Fibroblast of upper back skin (primary cell): ENCODE measurements at places on chromosomes 1 and 21.

DNA sequence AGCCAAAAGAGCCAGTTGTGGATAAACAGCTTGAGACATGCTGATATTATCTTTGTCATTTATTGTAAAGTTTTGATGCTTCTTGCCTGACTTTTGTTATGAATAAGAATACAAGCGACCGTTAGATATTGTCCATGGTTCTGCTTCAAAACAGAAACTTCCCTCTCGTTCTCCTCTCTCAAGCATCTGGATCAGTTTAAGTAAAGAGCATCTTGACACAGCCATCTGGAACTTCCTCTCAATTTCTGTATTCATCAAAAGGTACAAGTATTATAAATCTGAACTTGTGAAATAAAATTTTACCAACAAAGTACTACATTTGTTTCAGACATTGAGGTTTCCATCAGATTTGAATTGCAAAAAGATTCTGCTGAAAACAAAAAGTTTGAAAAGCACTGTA, 36.4 kb upstream of the CLDN14 start:
- DNase-seq, result peak; percentile 9

DNA sequence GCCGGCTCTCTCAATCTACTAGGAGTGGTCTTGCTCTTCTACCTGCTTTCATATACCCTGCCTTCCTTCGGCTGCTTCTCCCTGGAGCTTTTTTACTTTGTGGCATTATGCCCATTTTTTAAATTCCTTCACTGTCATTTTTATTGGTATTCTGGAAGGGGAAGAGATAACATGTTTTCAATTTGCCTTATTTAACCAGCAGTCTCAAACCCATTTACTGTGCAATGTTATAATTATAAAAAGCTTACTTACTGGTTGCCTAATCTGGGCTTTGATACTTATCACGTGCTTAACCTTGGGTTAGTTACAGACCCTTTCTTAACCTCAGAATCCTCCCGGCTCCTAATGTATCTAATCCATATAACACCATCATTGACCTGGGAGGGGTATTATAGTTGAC, 128.1 kb downstream of the SIPA1L2 start:
- DNase-seq, result no peak

- DNase-seq, result peak; percentile 32
These were observed 6.5 kb upstream of the HMCN1 start for GRCh38 chr1:185727726-185728125.

GRCh38 chr1:43479414-43479813, 25.7 kb upstream of the HYI start:
- no peak for DNase-seq

DNA sequence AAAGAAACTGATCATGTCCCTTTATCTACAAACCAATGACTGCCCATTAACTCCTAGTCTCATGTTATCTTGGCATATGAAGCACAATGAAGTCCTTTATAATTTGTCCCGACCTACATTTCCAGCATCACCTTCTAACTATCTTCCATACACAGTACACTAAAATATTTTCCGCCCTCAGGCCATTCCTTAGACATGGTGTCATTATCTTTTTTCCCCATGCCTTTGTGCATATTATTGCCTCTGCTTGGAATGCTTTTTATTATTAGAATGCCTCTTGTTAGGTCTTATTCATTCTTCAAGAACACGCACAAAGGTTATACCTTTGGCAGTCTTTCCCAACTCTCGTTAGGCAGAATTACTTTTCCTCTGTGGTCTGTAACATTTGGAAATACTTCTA, 39.6 kb downstream of the ATG4C start:
- peak; percentile 11 for DNase-seq

DNA sequence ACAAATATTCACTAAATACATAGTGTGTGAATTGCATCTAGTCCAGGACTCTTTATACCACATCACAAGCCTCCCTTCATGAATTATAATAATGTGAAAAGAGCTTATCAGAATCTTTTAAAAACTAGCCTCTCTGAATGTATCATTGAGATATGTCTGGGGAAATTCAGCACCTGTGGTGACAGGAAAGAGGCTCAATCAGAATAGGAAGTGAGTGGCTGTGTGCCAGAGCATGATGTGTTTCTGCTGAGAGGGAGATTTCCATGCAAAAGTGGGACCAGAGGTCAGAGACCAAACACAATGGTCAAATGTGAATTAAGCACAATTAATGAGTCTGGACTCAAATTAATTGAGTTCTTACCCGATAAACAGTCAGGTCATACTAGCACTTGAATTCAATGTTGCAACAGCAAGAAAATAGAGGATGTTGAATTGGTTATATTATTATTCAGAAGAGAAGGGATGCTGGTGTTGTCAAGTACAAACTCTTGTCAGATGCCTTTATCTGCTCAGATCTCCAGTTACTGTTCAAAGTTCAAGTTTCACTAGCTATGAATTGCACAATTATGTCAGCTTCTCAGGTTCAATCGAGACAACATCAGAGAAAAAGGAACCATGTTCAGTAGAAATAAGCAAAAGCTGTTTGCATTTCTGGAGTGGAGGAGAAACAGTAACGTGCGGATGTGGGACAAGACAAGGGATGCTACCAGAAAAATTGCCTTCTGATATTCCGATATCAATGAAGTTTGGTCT, 226.2 kb downstream of the ZNF326 start:
- DNase-seq, result no peak

DNA sequence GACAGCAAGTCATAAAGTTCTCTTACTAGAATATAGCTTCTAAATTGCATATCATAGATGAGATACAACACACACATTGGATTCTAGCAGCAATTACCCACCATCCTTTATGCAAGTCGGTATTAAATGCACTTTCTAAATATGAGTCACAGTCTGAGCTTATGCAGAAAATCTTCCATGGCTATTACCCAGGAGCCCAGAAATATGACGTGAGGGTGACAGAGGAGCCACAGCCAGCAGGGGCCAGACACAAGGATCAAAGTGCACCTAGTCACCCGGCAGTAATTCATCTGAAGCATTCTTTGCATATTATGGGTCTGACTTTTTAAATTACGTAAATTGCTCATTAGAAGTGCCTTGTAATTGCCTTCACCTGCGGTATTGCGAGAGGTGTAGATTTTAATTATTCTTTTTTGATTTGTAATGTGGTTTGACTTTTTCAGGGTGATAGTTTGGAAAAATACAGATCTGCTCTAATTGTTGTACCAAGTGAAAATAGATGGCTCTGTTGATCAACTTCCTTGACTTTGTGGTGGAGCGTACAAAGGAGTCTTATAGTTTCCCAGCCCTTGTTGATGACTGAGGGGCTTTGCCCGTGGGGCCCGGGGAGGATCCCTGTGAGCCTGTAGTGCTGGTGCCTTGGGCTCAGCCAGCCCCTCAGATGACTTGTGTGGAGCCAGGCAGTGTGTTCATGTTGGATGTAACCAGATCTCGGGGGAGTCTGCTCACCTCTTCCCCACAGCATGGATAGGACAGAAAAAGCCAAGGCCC, 470.0 kb upstream of the VAMP3 start:
- peak; percentile 96 for DNase-seq

- DNase-seq, result peak; percentile 65
These were observed 161.4 kb downstream of the SLC35F3 start for GRCh38 chr1:234065794-234066447.

- no peak for DNase-seq
These were observed 47.3 kb downstream of the FAM78B start for GRCh38 chr1:166119471-166119965.

- peak; percentile 10 for DNase-seq
These were observed 150.6 kb downstream of the RWDD3 start for GRCh38 chr1:95384567-95384966.

GRCh38 chr1:72235062-72235461, 47.3 kb downstream of the NEGR1 start:
- no peak for DNase-seq

DNA sequence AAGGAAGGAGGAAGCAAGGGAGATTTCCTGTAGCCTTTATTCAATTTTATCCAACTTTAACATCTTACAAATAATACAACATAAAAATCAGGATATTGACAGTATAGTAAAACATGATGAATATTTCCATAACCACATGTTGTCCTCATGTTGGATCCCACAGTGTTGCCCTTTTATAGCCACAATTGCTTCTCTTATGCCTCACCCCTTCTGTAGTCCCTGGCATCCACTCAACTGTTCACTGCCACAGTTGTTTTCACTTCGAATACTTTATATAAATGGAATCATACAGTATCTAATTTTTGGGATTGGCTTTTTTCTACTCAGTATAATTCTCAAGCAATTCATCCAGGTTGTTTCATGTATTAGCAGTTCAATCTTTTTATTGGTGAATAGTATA, 44.8 kb downstream of the SRSF11 start:
- DNase-seq, result peak; percentile 7

- no peak for DNase-seq
These were observed 21.5 kb downstream of the TUT4 start for GRCh38 chr1:52531249-52531872.

GRCh38 chr21:17512253-17513213, at the start of gene CXADR:
Gene CXADR (plus strand): TSS chr21:17513043. CDS start chr21:17513130, 87 bp downstream.
- no peak for DNase-seq

GRCh38 chr21:42495765-42496119, 282 bp downstream of the RSPH1 start:
- no peak for DNase-seq

DNA sequence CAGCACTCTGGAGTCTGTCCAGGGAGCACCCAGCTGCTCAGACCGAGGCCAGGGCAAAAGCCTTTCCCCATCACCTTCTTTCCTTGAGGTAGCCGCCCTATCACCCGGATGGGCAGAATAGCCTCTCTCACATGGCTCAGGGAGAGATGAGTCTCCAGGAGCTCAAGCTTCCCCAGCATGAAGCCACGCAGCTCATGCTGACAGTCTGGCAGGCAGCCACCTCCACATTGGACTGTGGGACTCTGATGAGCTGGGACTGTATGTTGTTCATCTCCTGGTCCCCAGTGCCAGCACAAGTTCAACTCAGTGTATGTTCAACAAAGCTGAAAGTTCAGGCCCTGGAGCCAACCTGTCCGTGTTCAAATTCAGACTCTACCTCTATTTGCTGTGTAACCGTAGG, 75.2 kb upstream of the ZC3H12A start:
- no peak for DNase-seq

GRCh38 chr1:33120436-33121231, 39.7 kb downstream of the AZIN2 start:
- no peak for DNase-seq

DNA sequence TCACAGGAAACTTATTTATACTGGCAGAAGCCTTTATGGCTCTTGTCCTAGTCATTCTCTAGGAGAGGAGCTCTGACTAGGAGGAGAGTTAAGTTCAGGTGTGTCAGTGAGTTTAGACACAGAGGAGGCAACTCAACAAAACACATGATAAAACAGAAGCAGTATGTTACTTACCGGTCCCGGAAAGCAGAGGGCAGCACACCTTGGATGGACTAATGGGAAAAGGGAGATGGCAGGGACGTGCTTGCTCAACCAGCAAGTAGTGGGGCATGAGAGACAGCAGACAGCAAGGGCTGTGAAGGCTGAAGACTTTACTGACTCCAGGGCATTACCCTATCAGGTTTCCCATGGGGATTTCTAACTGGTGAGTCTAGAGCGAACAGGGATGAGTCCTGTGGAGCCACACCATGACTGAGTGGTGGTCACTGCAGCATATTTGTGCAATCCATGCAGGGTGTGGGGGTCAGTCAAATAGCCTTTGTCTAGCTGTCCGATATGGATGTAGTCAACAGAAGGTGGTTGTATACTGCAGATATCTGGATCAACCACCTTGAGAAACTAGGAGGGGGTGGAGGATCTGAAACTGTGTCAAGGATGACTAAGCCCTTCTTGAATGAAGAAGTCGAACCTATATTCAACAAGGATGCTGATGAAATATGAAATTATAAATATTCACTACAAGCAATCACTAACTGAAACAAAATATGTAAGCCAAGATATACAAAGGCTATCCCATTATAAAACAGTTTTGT, 596.3 kb upstream of the CHRM3 start:
- DNase-seq, result no peak

GRCh38 chr1:192609110-192610079, 26.6 kb upstream of the RGS13 start:
- no peak for DNase-seq

GRCh38 chr1:119646521-119647227, 1.4 kb downstream of the ZNF697 start:
- DNase-seq, result peak; percentile 84

GRCh38 chr1:27940297-27940696, 5.5 kb downstream of the SMPDL3B start:
- DNase-seq, result peak; percentile 38

GRCh38 chr21:38965910-38966504, 160.3 kb downstream of the ETS2 start:
- DNase-seq, result no peak

DNA sequence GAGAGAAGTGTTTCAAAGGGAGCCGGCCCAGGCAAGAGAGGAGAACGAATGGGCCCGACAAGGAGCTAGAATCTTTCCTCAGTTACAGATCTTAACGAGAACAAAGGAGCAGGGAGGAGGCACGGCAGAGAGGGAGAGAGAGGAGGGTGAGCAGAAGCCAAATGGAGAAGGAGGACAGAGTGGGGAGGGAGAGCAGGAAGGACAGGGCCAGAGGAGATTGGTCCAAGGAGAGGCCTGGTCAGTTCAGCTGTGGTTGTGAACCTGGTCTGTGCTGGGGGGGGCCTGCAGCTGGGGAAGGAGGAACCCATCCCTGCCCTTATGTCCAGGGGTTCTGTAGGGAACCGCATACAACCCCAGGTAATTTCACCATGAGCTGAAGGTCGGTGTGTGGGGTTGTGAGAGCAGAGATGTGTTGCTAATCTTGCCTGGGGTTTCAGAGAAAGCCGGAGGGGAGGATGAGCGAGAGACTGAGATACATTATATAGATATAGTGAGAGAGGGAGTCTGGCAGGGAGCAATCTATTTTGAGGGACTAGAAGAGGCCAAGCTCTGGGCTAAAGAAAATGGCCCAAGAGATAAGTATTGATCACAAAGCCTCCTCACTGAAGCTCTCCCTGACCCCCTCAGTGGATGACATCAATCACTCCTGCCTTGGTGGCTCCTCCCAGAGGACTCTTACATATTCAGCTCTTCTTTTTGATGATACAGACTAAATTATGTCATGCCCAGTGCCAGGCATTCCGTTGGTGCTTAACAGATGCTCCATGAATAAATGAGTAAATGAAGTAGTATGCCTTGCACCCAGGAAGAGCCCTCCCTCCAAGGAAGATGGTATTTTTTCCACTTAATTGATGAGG, 64.2 kb upstream of the CD1D start:
- no peak for DNase-seq
